Stimulated activated naive CD8-positive, alpha-beta T cell treated with anti-CD3 and anti-CD28 coated beads, Interleukin-15, Interleukin-2, amounts not matched to agents 100 U/mL and 50 U/mL, for 24 hours (primary cell): ENCODE measurements at places on chromosomes 2 and 18.

DNA sequence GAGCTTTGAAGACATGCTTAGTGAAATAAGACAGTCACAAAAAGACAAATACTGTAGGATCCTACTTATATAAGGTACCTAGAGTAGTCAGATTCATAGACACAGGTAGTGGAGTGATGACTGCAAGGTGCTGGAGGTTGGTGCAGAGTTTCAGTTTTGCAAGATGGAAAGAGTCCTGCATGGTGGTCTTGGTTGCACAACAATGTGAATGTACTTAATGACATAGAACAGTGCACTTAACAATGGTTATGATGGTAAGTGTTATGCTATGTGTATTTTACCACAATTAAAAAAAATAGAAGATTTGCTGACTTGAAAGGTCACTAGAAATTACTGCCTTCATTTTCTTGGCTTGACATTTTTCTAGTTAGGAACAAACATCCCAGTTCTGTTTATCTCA is 9.5 kb downstream of the CERS6 start:
- DNase-seq: no peak

DNA sequence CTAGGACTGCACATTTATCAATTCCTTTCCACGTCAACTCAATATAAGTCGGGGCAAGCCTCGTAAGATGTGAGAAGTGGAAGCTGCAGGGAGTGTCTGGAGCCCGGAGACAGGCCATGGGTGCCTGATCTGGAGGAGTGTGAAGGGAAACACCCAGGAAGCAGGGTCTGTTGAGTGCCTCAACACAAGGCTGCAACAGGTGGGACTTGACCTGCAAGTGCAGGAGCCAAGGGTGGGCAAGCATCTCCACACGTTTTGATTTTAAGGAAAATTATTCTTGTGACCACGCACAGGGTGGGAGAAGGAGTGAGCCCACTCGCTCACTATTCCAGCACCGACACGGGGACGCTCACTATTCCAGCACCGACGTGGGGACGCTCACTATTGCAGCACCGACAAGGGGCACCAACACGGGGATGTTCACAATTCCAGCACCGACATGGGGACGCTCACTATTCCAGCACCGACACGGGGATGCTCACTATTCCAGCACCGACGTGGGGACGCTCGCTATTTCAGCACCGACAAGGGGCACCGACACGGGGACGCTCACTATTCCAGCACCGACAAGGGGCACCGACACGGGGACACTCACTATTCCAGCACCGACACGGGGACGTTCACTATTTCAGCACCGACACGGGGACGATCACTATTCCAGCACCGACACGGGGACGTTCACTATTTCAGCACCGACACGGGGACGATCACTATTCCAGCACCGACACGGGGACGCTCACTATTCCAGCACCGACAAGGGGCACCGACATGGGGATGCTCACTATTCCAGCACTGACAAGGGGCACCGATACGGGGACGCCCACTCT is 197.3 kb downstream of the EIPR1 start:
- no peak for DNase-seq

GRCh38 chr2:148493822-148494563 is 150.6 kb upstream of the EPC2 start:
- no peak for DNase-seq

GRCh38 chr18:45938488-45938935 is 28.6 kb downstream of the EPG5 start:
- no peak for DNase-seq

DNA sequence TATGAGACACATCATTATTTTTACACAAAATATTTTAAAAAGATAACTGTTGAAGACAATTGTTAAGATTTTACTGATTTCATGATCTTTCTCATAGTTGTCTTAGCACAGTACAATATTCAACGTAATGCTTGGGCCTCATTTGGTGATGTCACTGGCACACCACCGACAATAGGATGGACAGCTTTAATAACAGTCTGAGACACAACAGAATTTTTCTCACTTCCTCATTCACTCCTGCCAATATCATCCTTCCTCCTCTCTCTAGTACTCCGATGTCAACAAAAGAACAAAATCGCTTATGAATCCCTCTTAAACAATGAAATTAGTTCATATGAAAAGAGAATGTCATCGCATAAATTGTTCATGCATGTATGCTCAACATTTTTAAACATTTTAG is 461.9 kb upstream of the CDH7 start:
- DNase-seq: no peak

GRCh38 chr2:219688560-219689445 is 61.4 kb downstream of the SLC4A3 start:
- no peak for DNase-seq

DNA sequence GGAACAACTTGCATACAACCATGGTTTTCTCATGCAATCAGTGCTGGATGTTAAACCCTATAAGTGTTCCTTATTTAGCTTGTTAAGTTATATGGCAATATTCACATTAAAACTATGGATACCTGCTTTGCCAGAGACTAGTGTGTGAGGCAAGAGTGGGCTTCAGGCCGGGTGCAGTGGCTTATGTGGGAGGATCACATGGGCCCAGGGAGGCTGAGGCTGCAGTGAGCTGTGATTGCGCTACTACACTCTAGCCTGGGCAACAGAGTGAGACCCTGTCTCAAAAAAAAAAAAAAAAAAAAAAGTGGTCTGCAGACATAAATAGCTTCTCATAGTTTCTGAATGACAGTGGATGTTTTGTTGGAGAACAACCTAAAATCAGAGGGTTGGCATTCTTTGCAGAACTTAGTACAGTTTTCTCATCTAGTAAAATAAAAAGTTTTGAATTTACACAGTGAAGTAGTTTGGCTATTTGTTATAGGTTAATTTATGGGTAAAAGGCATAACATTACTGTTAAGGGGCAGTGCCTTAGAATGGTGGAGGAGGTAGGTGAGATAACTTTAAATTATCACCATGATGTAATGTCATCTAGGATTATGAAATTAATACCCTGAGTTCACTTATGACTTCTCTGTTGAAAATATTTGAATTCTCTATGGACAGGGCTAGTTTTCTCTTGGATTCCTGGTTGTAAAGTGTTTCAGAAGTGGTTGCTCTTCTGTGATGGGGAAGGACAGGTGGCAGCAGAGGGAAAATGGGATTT is 5.3 kb downstream of the CERS6 start:
- no peak for DNase-seq
